ENCODE measurements at places on chromosomes 12 and 14. TPM values are rescaled to one million over a fixed set of nuclear protein-coding genes. Genes with fewer than 3 reads are reported as not detected.

REP15 gene
- total RNA-seq, result 2.5 TPM

KRT79 gene
- total RNA-seq, result not detected

POLR3B gene
- total RNA-seq, result 15.4 TPM

ABCC9 gene
- total RNA-seq, result 5.6 TPM

ERP27 gene
- not detected for total RNA-seq

IGF1 gene
- total RNA-seq, result 0.28 TPM

CPNE6 gene
- total RNA-seq, result not detected

OR6C75 gene
- not detected for total RNA-seq

CLEC4D gene
- total RNA-seq, result not detected

CACNA1C gene
- total RNA-seq, result 1.6 TPM

POTEG gene
- not detected for total RNA-seq

RIMBP2 gene
- not detected for total RNA-seq

DHH gene
- under 0.01 TPM for total RNA-seq

P2RX7 gene
- 0.18 TPM for total RNA-seq

CCDC184 gene
- total RNA-seq, result 0.18 TPM

SSTR1 gene
- 1.1 TPM for total RNA-seq

OAS2 gene
- not detected for total RNA-seq

NOVA1 gene
- total RNA-seq, result 0.90 TPM

TMEM179 gene
- not detected for total RNA-seq

ERBB3 gene
- total RNA-seq, result 2.5 TPM

DACT1 gene
- total RNA-seq, result 9.7 TPM
